ENCODE measurements at places on chromosomes 4 and X.

DNA sequence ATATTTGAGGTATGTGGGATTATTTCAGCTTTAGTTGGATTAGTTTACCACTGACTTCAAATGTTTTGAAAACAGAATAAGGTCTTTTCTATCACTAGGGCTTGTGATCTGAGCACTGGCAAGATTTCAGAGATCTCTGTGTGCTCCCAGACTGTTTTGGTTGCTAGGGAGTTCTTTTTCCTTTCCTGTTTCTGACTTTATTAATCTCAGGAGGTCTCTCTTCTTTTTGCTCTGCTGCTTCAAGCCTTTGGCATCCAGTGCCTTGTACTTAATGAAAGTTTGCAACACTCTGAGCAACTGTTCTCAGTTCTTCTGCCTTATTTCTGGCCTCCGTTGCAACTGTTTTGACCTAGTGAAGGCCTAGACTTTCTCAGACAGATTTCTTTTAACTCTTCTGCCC, 32.1 kb upstream of the PAQR3 start:
- DNase-seq = no peak

DNA sequence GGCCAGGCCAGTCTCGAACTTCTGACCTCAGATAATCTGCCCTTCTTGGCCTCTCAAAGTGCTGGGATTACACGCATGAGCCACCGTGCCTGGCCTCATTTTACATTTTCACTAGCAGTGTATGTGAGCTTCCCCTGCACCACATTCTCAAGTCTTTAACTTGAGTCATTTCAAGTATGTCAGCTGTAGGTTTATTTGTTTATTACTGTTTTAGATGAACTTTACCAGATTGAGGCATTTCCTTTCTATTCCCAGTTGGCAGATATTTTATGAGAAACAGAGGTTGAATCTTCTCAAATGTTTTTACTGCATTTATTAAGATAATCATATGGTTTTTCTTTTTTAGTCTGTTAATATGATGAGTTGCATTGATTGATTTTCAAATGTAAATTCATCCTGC, 114.6 kb upstream of the SH3RF1 start:
- DNase-seq = no peak

DNA sequence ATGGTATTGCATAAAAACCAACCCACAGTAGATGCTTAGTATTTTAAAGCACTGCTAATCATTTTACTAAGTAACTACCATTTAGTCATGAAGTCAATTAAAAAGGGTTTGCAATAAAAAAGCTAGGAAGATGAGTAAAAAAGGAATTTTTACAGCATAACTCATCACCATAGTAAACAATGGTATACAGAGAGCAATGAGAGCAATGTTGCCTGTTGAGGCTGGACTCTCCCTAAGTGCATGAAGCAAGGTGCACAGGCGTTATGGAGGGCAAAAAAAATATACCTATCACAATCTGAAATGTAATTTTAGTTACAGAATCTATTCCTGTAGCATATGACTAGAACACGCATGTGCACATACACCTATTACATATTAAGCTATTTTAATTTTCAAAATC, 129.6 kb upstream of the BMP3 start:
- no peak for DNase-seq

DNA sequence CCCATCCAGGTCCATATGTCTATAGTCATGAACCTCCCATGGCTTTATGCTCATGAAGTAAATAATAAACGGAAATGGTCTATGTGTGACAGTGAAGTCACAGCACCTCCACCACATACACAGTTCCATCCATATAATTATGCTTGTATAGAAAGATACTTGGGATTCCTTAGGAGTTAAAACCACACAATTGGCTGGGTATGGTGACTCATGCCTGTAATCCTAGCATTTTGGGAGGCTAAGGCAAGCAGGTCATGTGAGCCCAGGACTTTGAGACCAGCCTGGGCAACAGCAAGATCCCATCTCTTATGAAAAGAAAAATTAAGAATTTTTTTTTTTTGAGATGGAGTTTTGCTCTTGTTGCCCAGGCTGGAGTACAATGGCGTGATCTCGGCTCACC, 55.6 kb upstream of the RBM47 start:
- DNase-seq = no peak

DNA sequence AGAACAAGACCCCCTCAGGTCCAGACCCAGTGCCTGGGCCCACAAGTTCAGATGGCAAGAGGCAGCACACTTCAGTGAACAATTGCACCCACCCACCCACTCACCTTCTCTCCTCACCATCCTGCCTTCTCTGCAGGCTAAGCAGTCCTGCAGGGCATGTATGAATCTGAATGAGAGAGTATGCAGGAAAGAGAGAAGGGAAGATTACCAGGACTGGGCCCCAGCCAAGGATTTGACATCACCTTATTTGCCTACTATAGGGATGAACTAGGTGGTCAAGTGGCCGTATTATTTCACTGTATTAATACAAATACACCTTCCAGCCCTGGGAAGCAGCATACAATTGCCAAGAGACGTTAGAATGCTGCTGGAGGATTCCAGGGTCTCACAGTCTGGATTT, 2.1 kb upstream of the ZNF141 start:
- DNase-seq = no peak
